ENCODE measurements at places on chromosomes 3 and 15.

GRCh38 chr3:37739579-37740290, 121.9 kb upstream of the CTDSPL start:
- ATAC-seq = no peak

DNA sequence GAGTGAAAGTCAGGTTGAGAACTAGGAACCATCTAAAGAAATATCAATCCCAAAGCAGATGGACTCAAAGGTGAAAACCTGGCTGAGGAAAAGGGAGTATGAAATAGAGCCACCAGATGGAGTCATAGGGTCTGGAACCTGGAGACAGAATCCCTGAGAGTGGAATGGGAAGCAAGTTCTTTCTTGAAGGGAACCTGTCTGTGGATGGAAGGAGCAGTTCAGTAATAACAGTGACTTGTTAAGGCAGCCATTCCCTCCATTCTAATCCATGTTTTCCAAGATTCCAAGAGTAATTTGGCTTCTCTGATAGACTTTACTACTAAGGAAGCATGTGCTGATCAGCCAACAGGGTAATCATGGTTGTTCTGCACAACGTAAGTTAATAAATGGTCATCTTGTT, 22.5 kb upstream of the AQP9 start:
- ATAC-seq = no peak

- ATAC-seq = no peak
These were observed 15.5 kb downstream of the ZIC4 start for GRCh38 chr3:147390589-147391569.

DNA sequence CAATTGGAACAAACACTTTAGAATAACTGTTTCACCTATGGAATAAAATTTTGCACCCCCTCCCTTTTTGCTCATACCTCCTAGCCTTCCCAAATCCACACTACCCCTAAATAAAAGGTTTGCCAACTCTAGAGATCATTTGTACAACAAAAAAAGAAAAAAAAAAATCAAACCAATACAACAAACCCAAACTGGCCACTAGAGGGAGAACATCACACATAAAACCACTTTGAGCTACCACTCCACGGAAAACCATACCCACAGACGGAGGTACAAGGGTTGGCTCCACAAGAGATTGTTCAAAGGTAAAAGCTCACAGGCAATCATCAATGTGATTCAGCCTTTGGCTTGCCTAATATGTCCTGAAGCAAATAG, 47.6 kb downstream of the SETMAR start:
- peak; percentile 87 for ATAC-seq

GRCh38 chr3:176428552-176428951, 768.7 kb downstream of the TBL1XR1 start:
- ATAC-seq = no peak

GRCh38 chr15:62287066-62287857, 122.2 kb upstream of the C2CD4B start:
- ATAC-seq = no peak

GRCh38 chr3:12579905-12580304, 23.0 kb downstream of the MKRN2 start:
- ATAC-seq = no peak

DNA sequence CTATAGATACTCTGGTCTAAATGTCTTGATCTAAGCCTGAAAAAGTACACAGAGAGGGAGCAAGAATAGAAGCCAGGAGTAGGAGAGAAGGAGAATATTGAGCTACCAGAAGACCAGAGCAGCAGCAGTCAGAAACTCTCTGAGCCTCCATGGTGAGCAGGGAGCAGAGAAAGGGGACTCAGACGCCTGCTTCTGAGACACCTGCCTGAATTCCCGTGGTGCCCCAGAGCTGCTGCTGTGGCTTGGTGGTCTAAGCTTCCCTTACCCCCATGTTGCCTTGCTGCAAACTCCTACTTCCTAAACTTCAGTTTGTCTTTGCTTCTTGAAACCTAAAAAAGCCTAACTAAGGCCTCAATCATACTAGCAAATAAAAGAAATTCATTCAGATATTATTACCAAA, 94.9 kb upstream of the STRIT1 start:
- no peak for ATAC-seq

DNA sequence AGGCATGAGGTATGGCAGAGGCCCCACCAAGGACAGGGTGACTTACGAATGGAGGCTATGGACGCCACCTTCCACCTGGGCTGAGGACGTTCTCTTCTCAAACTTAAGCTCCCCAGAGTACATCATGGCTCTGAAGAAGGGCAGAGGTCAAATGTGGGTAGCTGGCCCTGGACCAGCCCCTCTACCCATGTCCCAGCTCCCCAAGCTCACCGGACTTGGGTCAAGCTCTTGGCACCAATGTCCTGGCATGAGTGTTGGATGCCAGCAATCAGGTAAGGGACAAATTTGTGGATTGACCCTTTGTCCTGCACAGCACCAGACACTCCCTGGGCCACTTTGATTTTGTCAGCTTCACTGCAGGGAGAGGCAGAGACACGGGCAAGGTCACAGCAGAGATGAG, 2.5 kb downstream of the NDUFAF3 start:
- ATAC-seq = no peak
